Stimulated activated CD4-positive, alpha-beta T cell treated with anti-CD3 and anti-CD28 coated beads, Interleukin-4, amount 100 ng/mL, for 4 hours (primary cell): ENCODE measurements at places on chromosomes 4 and X.

- no peak for DNase-seq
Measured at GRCh38 chr4:7132249-7132648, 60.1 kb upstream of the SORCS2 start.

- DNase-seq, result no peak
Measured at GRCh38 chrX:107741404-107741790, 34.2 kb downstream of the TSC22D3 start.

GRCh38 chr4:81860111-81860510, 388.4 kb upstream of the RASGEF1B start:
- DNase-seq, result no peak

- DNase-seq, result no peak
Measured at GRCh38 chrX:21963731-21964405, 23.4 kb downstream of the SMS start.

DNA sequence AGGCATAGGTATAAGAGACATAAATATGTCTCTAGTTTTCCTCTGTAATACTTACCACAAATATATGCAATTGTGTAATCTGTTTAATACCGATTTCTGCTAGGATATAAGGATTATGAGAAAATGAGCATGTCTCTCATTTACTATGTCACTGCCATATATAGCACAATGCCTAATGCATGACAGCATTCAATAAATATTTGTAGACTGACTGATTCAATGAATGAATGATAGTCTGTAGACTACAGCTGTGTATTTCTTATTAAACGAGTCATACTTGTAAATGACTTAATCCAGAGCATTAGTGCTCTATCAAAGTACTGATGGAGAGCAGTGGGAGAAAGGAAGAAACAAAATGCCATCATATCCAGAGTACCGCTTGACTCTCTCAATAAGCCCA, 175.6 kb downstream of the PPP3CA start:
- no peak for DNase-seq

DNA sequence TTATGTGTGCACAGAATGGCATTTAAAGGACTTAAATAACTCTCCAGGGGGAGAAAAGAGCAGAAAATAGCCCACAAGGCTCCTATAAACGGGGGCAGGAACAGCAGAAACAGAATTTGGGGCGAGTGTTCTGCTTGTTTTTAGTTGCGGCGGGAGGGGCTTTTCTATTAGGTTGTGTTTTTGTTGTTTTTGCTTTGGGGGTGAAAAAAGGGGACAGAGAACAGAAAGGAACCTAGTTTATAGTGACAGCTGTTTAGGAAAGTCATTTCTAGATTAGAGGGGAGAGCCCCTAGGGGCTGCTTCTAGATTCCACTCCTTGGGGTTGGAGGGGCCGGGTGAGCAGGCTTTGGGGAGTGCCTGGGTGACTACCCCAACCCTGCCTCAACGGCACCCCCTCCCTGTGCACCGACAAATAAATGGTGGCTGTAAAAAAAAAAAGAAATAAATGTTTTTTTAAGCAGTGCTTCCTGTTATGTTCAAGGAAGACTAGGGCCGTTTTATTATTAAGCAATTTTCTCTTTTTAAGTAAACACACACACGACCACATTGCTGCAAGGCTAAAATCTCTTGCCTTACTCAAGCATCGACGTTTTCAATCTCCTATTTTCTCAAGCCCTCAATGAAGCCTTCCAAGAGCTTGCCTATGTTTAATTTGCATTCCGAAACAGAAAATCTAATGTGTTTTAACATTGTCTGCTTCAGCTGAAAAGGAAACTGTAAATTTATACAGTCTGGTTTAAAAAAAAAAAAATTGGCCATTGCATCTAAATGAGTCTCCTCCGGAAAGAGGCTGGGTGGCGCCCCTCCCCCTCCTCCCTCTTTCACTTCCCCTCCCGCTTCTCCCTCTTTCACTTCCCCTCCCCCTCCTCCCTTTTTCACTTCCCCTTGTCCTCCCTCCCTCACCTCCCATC, 123.3 kb upstream of the TBL1X start:
- peak; percentile 62 for DNase-seq

DNA sequence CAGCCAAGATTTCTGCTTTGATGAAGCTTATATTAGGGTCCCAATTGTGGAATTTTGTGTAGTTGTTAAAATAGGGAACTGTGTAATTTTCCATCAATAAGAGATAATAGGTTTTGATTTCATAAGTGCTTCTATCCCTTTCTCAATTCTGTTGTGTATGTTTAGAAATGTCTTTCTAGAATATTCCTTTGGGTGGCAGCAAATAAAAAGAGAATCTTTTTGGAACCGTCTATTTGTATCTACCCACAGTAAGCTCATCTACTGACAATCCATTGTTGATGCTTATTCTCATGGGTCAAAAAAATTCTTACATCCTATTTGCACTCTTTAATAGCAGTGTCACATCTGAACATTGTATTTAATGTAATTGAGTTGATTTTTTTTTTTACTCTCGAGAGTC, 61.7 kb downstream of the TMA16 start:
- no peak for DNase-seq

DNA sequence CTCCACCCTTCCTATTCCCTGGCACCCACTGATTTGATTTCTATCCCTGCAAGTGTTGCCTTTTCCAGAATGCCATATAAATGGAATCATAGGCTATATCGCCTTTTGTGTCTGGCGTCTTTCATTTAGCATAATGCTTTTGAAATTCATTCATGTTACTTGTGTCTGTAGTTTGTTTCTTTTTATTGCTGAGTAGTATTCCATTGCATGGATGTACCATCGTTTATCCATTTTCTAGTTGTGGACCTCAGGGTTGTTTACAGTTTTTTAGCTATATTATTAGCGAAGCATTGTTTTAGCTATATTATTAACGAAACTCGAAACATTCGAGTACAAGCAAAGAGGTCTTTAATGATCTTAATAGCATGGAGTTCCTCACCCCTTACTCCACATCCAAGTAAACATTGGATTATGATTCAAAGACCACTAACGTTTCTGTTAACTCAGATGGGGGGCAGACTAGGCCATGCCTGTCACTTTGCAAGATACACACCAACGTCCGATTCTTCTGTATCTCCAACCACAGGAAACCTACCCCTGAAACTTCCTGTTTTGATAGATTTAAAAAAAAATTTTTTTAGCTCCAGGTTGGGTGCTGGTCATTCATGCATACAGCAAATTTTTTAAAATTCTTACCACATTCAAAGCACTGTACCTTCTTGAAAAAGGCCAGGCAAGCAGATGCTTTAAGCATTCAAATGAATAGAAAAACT, 1.1 kb downstream of the DCK start:
- no peak for DNase-seq

GRCh38 chr4:139443661-139444060, 10.3 kb upstream of the RAB33B start:
- DNase-seq, result no peak

- no peak for DNase-seq
Measured at GRCh38 chrX:117522725-117523700, 593.6 kb downstream of the KLHL13 start.

- DNase-seq, result no peak
Measured at GRCh38 chrX:97050392-97050791, 166.7 kb downstream of the RPA4 start.

- DNase-seq, result no peak
Measured at GRCh38 chrX:63657821-63658220, 127.2 kb downstream of the ARHGEF9 start.

DNA sequence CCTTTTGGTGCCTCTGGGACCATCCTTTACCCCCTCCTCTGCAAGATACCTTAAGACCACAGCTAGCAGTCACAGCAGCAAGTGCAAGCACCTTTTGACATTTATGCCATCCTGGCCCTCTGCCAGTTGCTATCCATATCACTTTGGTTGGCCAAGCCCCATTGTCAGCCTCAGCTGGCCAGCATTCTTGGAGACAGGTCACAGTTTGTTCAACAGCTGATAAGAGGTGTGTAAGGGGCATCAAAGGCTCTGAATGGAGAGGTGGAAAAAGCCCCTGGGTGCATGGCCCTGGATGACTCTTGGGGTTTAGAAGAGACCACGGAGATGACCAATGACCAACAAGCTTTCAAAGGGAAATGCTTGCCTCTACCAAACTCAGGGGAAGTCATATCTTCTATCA, 133.6 kb upstream of the MAMLD1 start:
- DNase-seq, result no peak

DNA sequence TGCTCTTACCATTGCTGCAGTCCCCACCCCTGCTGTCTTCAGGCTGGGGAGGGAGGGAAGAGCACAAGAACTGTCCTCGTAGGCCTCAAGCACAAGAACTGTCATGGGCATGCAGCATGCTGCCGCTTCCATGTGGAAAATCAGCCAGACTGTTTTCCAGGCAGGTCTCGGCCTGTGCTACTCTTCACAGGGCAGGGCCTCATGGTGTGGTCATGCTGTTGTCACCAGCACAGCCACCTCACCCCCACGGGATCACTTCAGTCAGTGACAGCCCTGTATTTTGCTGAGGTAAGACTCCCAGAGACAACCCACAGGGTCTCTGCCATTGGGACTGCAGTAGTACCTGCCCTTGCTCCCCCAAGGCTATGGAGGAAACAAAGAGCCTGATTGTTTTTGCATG, 205.3 kb downstream of the NAP1L3 start:
- no peak for DNase-seq

DNA sequence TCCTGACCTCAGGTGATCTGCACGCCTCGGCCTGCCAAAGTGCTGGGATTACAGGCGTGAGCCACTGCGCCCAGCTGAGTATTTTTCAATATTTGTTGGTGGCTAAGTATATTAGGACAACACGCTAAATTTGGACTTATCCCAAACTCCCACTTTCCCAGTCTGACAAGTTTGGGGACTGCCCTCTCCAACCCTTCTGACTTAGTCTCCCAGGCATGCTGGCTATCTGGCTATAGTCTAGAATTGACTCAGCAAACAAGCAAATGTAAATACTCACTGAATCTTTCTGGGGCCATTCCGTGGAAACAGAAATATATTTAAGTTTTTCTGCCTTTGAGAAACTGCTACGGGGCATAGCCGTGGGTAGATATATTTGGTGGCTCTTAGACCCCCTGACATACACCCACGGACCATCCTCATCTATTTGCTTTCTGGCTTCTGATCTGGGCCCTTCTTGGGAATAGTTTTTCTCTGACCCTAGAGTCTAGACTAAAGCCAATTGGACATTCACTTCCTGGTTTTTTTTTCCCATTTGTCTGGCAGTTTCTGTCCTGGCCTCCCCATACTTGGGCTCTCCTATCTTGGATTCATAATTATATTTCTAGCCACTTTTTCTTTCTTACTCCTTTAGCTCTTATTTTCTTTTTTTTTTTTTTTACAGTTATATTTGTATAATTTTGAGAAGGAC, 11.3 kb upstream of the DOCK11 start:
- DNase-seq, result no peak

- no peak for DNase-seq
Measured at GRCh38 chrX:18672008-18672407, at the start of gene RS1. RS1 (minus strand) TSS chrX:18672108; CDS start chrX:18672068, 40 bp downstream.

DNA sequence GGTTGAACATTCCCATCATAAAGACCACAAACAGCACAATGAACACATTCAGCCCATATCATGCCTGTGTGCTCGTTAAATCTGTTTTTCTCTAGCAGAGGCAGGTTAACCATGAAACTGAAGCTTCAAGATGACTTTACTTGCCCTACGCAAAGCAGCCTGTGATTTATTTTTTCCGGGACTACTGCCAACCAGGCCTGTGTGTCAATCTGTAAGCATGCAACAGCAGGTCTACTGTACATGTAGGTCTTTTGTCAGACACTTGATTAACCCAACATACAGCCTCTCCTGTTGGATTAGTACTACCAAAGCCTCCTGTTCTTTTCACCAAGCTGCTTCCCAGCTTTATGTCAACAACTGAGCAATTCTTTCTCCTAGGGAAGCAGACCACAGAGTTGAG, 85.5 kb upstream of the ACSL1 start:
- no peak for DNase-seq
